ENCODE measurements at places on chromosomes 7 and 10.

DNA sequence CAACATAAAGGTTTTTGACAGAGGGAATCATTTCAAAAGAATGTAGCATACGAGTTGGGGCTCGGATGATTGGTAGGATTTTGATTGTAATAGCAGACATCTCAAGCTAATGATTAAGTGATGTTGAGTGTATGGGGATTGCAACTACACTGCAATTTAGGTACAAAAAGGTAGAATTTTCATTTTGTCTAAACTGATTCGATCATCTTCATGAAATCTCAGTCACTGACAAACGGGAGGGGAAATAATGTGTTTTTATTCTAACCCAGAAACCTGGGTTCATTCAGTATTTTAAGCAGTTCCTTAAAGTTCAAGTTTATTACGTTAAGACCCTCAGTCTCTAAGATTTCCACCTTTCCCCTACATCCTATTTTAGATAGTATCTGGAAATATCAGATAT lies 3.9 kb upstream of the PHYHIPL start:
- DNase-seq: no peak

- no peak for DNase-seq
Measured at GRCh38 chr7:74294191-74294998, 5.2 kb downstream of the CLIP2 start.

GRCh38 chr10:113078282-113078907 lies 128.3 kb downstream of the TCF7L2 start:
- DNase-seq: no peak

- DNase-seq: peak; percentile 53
Measured at GRCh38 chr7:76358481-76359110, at the start of gene YWHAG. Gene YWHAG (minus strand): TSS chr7:76358991. CDS start chr7:76358808, 183 bp downstream.

GRCh38 chr10:61778137-61778536 lies 115.4 kb downstream of the CABCOCO1 start:
- DNase-seq: no peak

DNA sequence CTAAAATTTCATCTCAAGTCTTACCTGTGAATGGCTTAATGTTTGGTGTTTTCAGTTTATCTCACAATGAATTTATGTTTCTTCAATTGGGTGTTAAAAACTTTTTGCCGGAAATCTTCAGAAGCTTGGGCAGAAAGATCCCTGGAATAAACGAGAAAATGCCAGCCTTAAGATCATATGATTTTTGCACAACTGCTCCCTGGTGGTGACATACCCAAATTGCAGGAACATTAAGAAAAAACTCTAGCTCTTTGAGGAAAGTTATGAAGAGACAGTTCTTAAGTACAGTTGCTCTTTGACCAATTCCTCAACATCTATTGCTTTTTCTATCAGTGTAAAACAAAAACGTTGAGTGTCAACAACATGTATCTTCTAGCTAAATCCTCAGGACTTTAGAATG lies 48.2 kb upstream of the CREB5 start:
- DNase-seq: no peak

- no peak for DNase-seq
Measured at GRCh38 chr7:14598978-14599377, 303.6 kb downstream of the DGKB start.

DNA sequence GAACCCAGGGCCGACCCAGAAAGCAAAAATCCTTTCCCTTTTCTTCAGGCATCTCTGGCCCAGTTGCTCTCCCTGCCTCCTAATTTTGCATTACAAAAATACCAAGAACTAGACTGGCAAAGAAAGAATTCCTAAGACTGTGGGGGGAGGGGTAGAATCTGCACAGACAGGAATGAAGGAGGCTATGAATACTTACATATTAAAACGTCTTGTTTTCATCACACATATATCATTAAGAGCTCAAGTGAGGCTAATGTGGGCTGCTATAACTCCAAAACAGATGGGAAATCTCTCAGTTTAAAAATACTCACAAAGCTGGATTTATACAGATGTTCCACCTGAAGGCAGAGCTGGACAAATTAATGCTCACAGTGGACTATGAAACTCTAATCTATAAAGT lies 29.2 kb upstream of the MKX start:
- no peak for DNase-seq

GRCh38 chr7:67878808-67879207 lies 882.2 kb downstream of the TYW1 start:
- no peak for DNase-seq

GRCh38 chr7:103296901-103297836 lies at the start of gene PMPCB:
Gene PMPCB (plus strand): TSS chr7:103297435. CDS start chr7:103297460, 25 bp downstream.
- DNase-seq: peak; percentile 66

DNA sequence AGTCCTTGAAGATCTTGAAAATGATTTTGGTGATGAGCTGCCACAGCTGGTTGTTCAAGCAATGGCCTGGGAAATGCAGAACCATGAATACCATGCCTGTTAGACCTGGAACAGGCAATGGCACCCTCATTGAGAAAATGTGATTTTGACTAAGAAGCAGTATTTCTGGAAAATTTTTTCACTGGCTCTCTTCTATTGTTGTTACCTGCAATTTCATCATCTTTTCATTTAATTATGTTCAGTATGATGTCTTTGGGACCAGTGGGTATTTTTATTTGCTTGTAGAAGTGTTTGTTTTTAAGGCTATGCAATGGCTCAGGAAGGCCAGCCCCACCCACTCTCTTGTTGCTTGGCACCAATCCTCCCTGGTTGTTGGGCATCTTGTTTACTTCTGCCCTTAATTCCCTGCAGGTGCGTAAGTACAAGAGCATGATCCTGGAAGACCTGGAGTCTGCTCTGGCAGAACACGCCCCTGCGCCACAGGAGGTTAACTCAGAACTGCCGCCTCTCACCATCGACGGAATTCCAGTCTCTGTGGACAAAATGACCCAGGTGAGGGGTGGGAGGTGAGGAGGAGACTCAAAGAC lies 78.6 kb downstream of the NRF1 start:
- no peak for DNase-seq
